Stimulated activated CD8-positive, alpha-beta memory T cell treated with anti-CD3 and anti-CD28 coated beads, Interleukin-4, amount 100 ng/mL, for 1 hour (primary cell): ENCODE measurements at places on chromosomes 4 and X.
A peak's percentile ranks its signal among the peaks of the same experiment; 100 is the strongest.

GRCh38 chr4:8817096-8817812 is 54.4 kb downstream of the HMX1 start:
- no peak for DNase-seq

DNA sequence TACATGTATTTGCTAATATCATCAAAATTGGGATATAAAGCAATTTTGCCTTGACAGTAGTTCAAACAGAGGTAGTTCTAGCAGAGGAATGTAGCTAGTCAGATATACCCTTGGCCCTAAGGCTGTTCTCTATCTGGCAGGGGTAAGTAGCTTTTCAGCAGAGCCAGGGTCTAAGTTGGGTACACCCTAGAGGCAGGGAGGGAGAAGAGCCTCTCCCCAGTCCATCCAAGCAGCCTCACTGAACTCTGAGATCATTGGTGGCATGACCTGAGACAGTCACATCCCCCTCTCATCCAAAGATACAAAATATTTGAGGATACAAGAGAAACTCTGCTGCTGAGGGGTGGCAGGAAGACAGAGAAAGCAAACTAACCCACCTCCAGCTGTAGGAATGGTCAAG is 343.7 kb downstream of the DHX15 start:
- no peak for DNase-seq

- DNase-seq: no peak
These were observed 8.8 kb downstream of the DDX53 start for GRCh38 chrX:23008431-23009099.

- DNase-seq: no peak
These were observed 137.8 kb downstream of the CEP135 start for GRCh38 chr4:56086561-56086960.

DNA sequence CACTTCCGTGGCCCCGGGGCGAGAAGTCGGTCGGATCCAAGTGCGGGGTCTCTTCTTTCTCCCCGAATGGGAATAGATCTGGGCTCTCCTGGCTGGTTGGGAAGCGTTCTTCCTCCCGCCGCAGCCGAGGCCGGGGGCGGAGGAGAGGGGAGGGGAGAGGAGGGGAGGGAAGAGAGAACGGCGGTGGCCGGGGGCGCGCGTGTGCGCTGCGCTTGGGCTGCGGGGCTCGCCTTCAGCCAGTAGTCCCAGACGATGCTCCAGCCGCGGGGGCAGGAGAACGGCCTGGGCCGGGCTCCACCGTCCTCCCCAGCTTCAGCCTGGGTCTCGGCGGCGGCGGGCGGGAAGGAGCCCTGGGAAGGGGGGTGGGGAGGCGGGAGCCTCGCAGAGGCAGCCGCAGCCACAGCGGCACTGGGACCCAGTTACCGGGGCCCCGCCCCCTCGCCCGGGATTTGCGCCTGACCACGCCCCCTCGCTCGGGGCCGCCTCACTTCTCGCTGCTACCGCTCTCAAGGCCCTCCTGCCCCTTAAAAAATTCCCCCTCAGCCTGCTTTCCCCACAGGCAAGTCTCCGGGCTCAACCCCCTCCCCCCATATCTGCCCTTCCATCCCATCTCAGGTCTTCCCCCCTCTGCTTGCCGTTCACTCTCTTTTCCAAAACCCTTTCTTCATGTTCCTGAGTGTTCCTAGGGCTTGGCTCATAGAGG is at the start of gene FGD1:
FGD1 (minus strand) TSS at position 421 of the 703 bp plus-strand sequence. CDS start 802 bp downstream, outside the sequence.
- no peak for DNase-seq

GRCh38 chr4:13126976-13127910 is 356.9 kb downstream of the RAB28 start:
- DNase-seq: no peak

- no peak for DNase-seq
These were observed 93.3 kb downstream of the UGT8 start for GRCh38 chr4:114691865-114692264.

- DNase-seq: no peak
These were observed 171.2 kb upstream of the IL15 start for GRCh38 chr4:141465171-141465570.

DNA sequence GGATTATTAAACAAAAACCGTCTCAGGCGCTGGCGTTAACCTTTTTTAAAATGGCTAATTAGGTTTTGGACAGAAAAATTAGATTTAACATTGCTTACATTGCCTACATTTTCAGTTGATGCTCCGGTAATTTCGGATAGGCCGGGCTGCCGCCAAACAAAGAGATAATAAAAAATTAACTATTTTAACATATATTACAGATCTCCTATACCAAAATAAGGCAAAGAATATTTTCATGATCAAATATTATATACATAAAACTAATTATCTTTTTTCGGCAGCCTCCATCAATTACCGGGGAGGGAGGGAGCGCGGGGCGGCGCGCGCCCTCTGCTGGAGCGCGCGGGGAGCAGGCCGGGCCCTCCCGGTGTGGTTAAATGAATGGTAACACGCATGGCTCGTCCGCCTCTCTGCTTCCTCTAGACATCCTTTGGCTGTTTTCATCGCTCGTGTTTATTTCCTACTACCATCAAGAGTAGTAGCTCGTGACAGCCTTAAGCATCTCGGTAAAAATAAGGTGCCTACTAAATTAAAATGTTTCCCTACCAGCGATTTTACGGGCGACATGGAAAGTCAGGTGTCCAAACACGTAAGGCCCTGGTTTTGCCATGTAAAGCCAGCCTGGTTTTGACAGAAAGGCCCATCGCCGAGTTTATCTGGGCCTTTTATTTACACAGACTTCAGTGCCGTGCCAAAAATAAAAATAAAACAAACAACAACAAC is 52.4 kb upstream of the TMEM33 start:
- peak; percentile 11 for DNase-seq

DNA sequence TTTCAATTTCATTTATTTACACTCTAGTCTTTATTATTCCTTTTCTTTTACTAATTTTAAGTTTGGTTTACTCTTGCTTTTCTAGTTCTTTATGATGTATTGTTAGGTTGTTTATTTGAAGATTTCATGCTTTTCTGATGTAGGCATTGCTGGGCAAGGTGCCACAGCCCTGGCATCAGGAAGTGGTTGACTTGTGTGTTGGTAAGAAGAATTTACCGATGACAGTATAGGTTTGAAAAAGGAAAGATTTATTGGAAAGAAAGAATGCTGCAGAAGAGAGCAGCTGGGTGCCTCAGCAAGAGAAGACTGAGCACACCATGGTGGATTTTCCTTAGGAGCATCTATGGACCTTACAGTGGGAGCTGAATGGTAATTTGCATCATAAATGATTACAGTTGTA is 153.2 kb downstream of the KLF8 start:
- no peak for DNase-seq

DNA sequence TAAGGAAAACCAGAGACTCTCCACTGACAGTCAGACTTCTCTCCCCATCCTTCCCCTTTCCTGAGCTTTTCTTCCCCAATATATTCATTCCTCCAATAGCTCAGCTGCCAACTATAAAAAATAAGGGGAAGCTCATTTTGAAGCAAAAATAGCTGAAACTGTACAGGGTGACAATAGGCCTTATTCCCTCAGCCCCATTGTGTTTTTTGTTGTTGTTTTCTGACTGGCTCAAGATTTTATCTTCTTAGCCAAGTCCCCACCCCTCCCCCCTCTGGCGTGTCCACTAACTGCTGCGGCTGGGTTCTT is 26.2 kb downstream of the PRPS1 start:
- DNase-seq: no peak

- DNase-seq: no peak
These were observed 136.1 kb downstream of the SNCA start for GRCh38 chr4:89700766-89701423.

DNA sequence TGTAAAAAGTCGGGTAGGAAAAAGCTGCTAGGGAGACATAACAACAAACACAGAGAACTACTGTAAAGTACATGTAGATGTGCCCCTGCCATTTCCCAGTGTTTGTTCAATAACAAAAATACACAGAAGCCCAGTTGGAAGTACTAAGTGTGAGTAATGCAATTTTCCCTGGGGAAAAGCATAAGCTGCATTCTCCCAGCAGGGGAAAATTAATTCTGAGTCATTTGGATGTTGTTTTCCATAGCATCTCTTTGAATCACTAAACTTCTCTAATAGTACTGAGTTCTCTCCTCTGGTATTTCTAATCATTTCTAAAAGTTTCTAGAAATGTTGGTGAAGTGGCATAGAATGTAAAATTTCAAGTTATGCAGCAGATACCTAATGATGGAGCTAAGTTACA is 1114.9 kb downstream of the C4orf33 start:
- DNase-seq: no peak

DNA sequence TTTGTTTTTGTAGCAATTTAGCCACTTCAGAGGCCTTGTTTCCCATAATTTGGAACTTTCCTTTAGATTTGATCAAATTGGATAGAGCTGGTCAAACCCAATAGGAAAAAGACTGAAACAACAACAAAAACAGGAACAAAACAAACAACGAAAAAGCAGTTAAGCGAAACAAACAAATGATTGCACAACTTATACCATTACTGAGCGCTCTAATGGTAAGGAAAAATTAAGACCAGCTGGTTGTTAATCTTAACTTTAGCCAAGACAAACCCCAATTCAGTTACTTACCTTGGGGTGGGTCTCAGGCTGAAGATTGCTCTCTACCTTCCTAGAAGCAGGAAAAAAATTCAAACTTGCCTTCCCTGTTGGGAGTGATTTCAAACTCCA is 38.3 kb downstream of the SPCS3 start:
- no peak for DNase-seq

DNA sequence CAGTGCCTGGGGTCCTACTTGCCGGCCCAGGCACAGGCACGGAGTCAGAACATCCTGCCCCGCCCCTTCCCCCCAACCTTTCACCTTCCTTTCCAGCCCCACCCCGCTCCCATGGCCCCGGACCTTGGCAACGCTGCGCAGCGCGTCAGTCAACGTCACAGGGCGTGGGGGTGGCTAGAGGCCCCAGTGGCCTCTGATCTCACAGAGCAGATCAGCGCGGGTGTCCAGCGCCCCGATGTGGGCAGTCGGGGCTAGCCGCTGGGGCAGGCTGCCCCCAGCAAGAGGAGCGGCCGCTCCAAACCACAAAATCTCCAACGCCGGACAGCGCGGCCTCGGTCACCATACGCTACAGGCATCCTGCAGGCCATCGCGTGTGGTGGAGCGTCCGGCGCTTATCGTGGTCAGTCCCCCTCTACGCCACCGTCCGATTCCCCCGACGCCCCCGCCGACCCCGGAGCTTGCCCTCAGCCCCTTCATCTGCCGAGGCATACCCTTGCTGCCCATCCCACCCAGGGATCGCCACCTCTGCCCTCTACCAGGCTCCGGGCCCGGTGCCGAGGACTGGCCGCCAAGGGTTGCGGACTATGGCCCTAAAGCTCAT is 69.6 kb upstream of the APOOL start:
- no peak for DNase-seq
